Activated effector memory CD4-positive, alpha-beta T cell treated with Interleukin-2 at 50 U/mL for 16 hours (primary cell): ENCODE measurements at places on chromosomes 3 and 15.

- no peak for DNase-seq
These were observed 12.4 kb upstream of the TPM1 start for GRCh38 chr15:63030101-63030551.

DNA sequence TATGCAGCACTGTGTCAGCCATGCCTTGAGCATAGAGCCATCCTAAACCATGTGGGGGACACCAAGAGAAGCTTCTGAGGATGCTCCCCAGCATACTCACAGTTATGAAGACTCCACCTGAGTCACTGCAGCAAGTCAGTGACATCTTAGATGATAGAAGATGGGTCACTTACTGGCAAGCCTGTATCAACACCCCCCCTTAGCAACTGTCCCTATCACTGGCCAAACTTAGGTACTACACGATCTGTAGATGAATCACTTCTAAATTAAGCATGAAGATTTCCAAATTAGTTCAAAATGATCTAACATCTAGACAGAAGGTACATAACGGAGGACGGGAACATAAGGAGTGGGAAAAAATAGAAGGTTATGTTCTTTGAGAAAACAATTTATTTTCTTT lies 13.2 kb upstream of the LMCD1 start:
- no peak for DNase-seq

DNA sequence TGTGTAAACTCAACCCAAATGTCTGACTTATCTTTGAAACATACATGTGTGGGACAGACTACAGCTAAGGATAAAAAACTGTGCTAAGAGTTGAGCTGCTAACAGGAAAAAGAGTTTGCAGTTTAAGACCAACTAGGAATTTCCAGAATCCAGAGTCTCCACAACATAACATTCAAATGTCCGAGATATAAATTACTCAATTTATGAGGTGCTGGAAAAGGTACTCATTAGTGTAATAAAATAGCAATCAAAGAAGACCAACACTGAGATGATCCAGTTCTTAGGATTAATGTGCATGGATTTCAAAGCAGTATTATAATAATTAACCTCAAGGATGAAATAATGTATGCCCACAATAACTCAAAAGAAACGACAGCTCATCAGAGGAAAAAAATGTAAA lies 426.5 kb upstream of the KCNMB2 start:
- DNase-seq, result no peak

GRCh38 chr3:60217156-60217911 lies 1033.9 kb downstream of the FHIT start:
- DNase-seq, result no peak

GRCh38 chr3:50550079-50550736 lies 17.3 kb downstream of the C3orf18 start:
- peak; percentile 48 for DNase-seq

- no peak for DNase-seq
These were observed 67.4 kb downstream of the GTPBP8 start for GRCh38 chr3:113058188-113058587.

DNA sequence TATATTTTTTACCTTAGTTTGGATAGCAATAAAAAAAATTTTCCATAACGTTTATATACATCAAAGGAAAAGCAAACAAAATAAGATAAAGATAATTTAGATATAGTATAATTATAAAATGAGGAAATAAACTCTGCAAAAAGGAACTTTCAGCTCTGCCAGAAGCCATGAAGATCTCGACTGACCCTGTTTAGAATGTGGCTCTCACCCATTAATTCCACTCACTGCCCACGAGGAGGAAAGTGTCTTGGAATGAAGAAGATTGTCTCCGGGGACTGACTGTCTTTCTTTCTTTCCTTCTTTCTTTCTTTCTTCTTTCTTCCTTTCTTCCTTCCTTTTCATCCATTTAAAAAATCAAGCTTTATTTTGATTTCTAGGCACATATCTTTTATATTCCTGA lies 20.1 kb upstream of the PRR20G start:
- no peak for DNase-seq

DNA sequence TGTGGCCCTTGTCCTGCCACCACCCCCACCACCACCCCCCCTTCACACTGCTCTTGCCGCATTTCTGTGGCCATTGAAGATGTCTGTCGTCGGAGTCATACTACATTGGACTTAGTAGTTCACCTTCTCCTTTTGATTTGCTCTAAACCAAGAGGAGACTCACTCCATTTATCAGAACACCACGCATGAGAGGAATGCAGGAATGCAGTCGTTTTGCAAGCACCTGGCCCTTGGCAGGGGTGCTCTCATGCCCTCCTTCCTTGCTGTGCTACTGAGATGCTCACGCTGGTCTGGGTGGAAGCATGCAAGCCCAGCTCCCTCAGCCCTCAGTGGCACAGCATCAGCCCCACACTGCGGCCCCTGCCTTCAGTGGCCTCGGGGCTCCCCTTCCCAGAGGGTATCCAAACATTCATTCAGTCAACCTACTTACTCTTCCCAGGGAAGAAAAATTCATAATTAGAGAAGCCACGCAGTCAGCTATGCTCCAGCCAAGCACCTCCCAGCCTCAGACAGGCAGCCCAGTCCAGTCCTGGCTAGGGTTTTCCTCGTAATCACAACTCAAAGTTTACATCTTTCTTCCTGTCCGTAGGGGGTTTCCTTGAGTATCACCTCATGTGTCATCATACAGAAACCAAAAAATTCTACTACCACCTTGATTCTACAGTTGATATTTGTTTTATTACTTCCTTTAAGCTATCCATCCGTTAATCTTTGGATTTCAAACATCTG lies 520.0 kb downstream of the GABRG3 start:
- DNase-seq, result no peak

DNA sequence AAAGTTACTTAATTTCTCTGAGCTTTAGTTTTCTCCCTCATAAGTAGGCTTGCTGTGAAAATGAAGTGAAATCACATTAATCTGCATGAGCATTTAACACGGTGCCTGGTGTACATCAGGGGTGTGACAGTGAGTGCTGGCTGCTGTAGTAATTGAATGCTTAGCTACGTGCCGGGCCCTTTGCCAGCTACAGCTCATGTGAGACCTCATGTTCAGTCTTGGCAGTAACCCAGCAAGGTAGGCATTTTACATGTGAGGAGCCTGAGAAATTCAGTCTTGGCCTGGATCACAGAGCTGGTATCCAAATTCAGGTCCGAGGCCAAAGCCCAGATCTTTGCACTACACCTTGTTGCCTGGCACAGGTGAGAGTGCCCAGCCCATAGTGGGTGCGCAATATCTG lies 9.1 kb downstream of the GHRL start:
- DNase-seq, result no peak

DNA sequence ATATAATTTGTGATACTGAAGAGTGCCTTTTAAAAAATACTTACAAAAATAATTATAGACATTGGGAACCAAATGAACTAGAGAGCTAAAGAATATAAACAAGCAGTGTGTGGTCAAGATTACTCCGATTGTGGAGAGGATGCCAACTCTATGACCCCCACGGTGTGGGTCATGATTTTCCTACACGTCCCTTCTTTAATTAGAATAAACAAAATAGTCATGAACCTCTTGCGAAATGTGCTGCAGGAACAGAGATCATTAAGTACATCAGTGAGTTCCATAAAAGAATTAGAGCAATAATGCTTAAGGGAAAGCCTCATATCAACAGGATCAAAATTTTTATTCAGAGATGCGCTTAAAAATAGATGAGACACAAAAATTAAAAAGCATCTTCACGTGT lies 476.6 kb upstream of the ROBO1 start:
- no peak for DNase-seq

DNA sequence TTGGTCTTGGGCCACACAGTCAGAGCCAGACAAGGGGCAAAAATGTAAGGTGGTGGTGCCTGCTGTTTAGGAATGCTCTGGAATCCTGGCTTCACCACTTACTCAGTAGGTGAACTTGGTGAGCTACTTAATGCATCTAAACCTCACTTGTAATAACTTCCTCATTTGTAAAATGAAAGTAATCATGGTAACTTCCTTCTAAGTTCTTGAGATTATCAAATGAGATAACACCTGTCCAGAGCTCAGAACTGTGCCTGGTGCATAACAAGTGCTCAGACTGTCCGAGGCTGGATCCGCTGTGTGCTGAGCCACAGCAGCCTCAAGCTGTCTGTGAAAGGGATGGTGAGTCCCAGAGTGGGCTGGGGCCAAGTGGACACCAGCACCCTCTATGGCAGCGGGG lies 62.8 kb upstream of the KY start:
- DNase-seq, result no peak

DNA sequence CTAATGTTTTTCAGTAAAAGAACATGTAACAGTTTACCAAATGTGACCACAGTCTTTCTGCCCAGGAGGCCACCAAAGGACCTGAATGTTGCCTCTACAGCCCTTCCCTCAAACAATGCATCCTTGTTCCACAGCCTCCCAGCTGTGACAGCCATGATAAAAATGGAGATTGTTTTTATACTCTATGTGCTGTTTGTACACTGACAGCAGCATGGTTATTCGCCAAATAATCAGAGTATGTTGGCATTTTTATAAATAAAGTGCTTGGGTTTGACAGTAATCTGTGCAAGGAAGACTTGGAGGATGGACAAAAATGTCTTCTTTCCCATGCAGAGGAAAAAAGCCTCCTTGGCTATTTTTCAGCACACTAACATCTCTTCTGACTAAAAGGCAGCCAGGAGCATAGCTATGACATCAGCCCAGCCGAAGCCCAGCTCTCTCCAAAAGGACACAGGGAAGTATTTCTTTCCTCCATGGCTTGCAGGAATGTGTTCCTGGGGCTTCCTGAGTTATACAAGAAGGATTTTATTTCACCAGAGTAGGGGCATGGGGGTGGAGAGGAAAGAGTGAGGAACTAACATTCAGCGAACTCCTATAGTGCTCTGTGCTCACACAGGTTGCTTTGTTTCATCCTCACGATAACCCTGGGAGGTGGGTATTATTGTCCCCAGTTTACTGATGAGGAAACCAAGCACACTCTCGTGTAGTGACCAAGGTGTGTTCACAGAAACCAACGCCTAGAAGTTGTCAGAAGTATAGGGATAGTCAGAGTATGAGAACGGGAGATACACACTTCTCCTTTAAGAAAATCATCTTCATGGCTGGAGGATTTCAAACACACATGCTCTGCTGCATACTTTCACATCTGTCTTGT lies 339.7 kb downstream of the MECOM start:
- no peak for DNase-seq

DNA sequence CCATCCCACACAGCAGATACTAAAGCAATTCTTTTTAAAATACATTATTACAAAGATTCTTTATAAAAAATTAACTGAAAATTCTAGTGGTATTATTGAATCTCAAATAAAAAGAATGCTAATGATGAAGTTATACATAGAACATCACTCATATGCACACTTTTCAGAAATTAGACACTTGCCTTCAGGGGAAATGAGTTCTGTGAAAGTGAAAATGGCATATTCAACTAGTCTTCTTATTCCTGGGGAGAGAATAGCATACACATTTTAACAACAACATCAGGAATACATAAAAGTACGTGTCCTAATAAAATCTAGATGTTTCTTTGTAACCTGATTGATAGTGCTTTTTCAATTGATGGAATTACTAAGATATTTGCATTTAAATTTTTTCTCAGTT lies 36.8 kb upstream of the DHX36 start:
- no peak for DNase-seq

DNA sequence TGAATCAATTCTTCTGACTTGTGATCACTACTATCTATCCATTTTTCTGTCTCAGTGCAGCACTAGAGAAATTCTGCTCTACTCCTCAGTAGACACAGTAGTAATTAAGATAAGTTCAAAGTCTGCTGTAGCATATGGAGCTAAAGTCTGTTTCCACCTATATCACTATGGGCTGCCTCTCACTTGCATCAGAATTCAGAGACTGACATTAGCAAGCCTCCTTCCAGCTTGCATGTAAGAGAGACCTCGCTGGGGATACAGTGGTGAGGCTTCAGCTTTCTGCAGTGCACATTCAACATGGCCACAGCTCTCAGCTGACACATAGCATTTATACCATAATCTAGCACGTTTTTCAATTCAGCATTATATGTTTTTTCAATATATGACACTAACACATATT lies 217.0 kb downstream of the PLOD2 start:
- no peak for DNase-seq

GRCh38 chr3:152204218-152204617 lies 64.5 kb upstream of the MBNL1 start:
- no peak for DNase-seq

GRCh38 chr3:165185707-165186327 lies 10.4 kb downstream of the SLITRK3 start:
- DNase-seq, result no peak

GRCh38 chr3:5051772-5052171 lies 70.3 kb upstream of the ARL8B start:
- DNase-seq, result no peak

- DNase-seq, result no peak
These were observed 36.5 kb upstream of the SPTBN5 start for GRCh38 chr15:41930221-41930866.

DNA sequence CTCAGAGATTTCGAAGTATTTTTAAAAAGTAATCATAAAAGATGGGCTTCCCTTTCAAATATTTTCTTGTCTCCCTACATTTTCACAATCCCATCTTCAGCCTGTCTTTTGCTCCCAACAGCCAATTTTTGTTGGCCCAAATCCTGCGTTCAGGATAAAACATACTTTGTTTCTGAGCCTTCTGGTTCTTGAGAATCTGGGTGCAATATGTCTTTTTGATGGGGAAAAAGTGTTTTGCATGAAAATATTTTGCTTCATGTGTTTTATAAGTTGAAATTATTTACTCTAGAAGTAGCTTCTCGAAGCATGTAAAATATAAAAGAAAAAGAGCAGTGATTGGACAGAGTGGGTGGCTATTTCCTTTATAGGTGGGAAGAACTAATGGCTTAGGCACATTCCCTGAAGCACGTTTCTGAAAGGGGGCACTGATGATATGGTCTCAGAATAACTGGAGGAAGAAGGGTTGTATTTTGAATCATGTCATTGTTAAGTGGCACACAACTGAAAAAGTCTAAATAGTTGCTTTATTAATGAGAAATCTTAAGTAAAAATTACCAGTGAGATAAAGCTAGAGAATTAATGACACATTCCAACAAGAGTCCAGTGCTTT lies 3.9 kb downstream of the UNC13C start:
- DNase-seq, result no peak

DNA sequence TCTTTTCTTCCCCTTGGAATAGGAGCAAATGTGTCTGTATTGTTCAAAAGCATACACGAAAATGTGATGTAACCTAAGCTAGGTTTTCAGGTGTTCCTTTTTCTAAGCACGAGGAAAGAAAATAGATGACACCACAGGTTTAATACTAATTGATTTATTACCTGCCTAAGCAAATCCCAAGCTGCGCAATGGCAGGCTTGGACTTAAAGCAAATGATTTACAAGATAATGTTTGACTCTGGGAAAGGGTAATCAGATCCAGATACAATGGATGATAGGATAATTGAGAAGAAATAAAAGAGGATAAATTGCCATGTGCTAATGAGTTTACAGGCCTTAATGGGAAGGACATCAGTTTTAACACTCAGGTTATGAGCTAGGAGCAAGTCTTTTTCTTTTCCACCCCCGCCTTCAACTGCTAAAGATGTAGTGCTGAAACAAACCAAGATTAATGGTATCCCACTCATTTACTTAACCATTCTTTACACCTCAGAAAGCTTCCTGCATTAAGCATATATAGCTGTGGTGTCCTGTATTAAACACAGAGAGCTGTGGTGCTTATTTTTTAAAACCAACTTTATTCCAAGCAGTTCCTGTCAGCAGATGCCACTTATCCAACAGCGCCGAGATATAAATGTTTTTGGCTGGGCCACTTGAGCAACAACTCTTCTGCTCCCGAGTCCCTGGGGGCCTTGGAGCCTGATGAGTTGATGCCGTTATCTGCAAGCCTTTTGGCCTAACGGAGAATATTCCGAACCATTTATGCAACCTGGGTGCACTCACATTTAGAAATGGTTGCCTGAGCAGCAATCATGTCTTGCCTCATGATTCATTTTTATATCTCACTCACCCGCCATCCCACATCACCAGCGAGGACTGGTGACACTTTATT lies 205.5 kb downstream of the MECOM start:
- DNase-seq, result no peak
